ENCODE measurements at places on chromosomes 13 and 19.

DNA sequence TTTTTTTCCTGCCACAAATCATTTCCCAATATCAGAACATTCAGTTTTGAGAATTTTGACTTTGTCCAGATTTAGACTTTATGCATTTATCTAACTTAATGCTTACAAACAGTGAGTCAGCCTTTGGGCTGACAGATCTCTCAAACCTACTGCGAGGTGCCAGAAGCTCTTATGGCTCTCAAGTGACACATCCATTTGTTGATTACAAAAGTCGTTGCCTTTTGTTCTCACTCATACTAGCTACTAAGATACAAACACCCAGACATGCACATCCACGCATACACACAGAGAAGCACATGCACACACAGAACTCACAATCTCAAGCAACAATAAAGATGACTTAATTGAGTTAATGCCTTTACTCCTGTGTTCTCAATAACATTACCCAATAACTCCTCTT, 1147.5 kb downstream of the DIAPH3 start:
- no peak for DNase-seq

- no peak for DNase-seq
These were observed 468 bp downstream of the S1PR5 start for GRCh38 chr19:10516671-10517286.

DNA sequence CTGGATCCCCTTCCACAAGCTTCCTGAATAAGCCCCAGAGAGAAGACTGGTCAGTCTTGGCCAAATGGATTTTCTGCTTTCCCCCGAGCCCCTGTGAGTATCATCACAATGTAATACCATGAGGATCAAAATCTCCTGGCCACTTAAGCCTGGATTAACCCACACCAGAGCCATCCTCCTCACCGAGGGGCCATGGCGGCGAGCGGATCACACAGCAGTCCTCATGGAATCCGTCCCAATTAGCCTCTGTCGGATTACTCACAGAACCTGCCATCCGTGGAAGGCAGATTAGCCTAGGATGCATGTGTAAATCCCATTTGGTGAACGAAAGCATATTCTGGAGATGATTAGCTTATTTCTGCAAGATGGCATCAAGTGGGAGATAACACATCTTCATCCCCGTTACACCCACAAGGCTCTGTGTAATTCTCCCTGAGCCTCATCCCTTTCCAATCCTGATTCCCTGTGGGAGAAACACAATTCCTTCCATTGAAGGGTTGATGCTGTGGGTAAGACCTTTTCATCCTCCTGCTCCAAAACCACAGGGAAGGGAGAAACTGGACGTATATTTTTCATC, 42.5 kb downstream of the GNG7 start:
- DNase-seq = no peak

GRCh38 chr13:27905650-27906049, 14.2 kb upstream of the PDX1 start:
- DNase-seq = no peak

- DNase-seq = no peak
These were observed 26.9 kb upstream of the CYP2A7 start for GRCh38 chr19:40908976-40909375.

- no peak for DNase-seq
These were observed 1218.6 kb downstream of the PCDH17 start for GRCh38 chr13:58850161-58850560.

- DNase-seq = no peak
These were observed 39.3 kb upstream of the GAS6 start for GRCh38 chr13:113902986-113903775.

- DNase-seq = no peak
These were observed 16.8 kb downstream of the FLT1 start for GRCh38 chr13:28478127-28478526.

- no peak for DNase-seq
These were observed 406.8 kb downstream of the KLF5 start for GRCh38 chr13:73465617-73465971.

DNA sequence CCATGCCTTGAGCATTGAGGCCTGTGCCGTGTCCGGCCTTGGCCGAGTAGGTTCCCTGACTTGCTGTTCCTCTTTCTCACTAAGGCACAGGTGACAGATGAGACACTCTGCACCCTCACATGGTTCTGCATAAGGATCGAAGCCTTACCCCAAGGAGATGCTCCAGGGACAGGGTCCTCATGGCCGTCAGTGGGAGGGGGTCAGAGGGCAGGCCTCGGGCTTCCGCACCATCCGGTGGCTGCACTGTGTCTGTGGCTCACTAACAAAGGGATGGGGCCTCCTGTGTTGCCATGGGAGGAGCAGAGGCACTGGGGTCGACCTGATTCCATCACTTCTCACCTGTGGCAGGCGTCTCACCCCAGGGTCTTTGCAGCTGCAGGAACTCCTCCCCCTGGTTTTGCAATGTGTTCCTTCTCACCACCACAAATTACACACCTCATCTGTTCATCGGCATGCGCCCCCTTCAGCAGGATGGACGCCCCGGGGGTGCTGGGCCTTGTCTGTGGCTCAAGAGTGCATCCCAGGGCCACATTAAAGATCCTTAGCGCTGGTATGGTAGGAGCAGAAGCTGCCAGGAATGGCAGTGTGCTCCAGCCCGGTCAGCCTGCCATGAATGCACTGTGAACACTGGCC, 113.3 kb upstream of the SOX1 start:
- DNase-seq = no peak

DNA sequence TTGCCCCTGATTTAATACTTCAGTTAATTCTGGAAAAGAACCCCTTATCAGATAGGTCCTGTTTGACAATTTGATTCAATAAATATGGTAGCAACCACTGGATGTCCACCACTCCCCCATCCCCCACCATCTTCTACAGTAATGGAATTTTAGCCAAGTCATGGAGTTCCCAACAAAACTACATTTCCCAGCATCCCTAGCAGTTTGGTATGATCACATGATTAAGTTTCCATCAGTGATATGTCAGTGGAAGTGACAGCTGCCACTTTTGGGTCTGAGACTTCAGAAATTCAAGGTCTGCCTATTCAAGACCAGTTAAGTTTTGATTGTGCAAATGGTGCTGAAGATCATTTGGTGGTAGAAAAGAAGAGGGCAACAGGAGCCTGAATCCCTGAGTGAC, 85.5 kb downstream of the CACNA1A start:
- DNase-seq = no peak

GRCh38 chr13:59340581-59340980, 823.1 kb downstream of the DIAPH3 start:
- DNase-seq = no peak

DNA sequence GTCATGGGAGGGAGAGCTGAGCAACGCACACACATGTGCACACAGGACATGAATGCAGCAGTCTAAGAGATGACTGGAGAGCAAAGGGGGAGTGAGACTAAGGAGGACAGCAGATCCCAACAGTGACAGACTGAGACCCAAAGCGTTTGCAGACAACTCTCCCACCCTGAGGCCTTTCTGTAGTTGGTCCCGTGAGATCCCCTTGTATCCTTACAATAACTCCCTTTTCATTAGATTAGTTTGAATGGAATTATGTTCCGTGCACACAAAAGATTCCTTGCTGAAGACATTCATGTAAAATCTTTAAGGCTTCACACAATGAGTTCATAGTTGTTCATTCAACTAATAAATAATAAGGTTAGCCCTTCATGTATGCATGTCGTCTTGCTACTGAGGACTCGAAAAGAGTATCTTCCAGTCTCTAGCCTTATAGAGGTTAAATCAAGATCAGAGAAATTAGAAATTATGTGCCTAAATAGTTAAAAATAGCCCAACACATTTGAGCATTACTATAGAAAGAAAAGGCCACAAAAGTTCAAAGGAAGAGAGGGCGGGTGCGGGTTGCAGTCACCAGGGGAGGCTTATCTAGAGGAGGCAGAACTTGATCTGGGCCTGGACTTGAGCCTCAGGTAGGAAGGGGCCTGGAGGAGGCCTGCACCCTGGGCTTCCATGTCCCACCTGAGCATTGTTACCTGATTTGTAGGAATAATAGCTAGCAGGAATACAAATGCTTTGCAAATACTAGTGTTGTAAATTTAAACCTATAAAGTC, 3.1 kb upstream of the GTF3A start:
- no peak for DNase-seq

DNA sequence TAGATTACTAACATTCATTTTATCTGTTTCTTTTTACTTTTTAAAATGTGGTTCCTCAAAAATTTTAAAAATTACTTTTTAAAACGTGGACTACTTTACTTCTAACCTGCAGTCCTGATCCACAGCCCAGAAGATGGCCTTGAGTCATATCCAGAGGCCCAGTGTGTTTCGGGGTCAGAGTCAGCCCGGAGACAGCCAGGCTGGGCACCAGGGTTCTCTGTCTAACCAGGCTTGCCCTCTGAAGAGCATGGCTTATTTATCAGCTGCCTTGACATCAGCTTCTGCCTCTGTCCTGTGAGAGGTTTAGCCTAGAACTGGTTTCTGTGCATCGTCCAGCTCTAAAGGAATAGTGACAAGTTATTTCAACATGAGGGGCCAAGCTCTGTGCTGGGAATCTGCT, 332.0 kb downstream of the FGF9 start:
- DNase-seq = no peak

DNA sequence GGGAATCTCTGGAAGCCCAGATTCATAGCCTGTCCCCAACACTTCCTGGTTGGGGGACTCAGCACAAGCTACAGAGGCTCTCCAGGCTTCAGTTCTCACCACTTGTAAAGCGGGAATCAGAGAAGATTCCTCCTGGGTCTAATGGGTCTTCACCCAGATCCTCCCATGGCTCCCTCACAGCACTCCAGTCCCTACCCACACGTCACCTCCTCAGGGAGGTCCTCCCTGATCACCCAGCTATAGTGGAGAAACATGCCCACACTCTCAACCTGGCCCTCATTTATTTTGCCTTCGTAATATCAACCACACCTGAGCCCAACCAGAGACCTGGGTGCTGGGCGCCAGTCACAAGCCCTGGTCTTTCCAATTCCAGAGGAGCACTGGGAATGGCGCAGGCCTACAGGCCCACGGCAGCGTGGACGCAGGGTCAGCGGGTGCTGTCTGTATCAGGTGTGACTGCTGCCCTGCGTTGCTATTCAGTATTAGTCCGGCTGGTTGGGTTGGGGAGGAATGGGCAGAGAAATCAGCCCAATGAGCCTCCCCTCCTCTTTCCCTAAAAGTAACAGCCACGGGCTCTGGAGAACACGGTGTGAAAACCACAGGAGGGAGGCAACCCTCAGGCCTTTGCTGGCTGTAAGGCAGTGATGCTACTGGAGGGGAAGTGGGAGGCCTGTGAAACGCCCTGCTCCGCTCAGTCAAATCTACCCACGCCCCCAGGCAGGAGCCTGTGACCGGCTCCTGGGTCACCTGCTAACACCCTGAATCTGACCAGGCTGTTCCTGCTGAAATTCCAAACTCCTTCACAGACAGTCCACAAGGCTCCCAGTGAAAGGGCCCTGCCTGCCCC, 5.2 kb downstream of the AKT2 start:
- DNase-seq = no peak

DNA sequence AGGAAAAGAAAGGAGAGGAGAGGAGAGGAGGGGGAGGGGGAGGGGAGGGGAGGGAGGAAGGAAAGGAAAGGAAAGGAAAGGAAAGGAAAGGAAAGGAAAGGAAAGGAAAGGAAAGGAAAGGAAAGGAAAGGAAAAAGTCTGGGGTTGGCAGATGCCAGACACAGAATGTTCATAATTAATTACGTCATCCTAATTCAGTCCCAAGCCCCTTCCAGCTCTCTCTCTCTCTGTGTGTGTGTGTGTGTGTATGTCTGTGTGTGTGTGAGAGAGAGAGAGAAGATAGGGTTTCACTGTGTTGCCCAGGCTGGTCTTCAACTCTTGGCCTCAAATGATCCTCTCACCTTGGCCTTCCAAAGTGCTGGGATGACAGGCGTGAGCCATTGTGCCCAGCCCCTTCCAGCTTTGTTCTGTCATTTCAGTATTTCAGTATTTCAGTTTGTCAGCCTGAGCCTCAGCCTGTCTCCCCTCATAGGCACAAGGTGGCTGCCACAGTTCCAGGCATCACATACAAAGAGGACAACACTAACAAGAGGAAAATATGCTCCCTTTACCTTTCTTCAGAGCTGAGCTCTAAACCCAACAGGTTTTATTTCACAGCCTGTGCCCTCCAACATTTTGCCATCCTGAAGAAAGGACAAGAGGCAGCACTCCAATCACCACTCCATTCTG, 14.6 kb downstream of the IFNL3 start:
- no peak for DNase-seq

DNA sequence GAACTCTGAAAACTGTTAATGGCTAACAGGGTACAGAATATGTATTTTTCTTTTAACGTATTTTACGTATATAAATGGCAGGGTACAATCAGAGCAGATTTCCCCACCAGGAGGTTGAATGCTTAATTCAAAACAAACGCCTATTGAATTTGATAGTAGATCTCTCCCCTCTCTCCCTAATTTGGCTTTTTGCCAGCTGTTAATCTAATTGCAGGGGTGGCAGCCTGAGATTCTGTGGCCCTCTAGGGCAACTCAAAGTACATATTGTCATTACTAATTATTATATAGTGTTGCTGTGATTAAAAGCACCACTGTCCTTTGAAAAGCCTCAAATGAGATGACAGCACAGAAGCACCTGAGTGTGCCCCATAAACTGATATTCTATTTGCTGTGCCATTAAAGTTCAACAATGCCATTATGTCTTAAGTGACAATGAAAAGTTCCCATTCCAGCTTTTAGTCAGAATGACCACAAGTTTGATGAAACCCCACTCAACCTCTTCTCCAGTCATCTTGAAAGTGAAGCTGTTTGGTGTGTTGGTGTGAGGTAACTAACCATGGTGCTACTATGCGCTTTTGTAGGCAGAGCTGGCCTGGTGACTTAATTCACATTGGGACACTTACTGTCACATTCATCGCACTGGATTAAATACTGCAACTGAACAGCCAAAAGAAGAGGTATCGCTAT, 351.4 kb downstream of the KCNRG start:
- peak; percentile 79 for DNase-seq

DNA sequence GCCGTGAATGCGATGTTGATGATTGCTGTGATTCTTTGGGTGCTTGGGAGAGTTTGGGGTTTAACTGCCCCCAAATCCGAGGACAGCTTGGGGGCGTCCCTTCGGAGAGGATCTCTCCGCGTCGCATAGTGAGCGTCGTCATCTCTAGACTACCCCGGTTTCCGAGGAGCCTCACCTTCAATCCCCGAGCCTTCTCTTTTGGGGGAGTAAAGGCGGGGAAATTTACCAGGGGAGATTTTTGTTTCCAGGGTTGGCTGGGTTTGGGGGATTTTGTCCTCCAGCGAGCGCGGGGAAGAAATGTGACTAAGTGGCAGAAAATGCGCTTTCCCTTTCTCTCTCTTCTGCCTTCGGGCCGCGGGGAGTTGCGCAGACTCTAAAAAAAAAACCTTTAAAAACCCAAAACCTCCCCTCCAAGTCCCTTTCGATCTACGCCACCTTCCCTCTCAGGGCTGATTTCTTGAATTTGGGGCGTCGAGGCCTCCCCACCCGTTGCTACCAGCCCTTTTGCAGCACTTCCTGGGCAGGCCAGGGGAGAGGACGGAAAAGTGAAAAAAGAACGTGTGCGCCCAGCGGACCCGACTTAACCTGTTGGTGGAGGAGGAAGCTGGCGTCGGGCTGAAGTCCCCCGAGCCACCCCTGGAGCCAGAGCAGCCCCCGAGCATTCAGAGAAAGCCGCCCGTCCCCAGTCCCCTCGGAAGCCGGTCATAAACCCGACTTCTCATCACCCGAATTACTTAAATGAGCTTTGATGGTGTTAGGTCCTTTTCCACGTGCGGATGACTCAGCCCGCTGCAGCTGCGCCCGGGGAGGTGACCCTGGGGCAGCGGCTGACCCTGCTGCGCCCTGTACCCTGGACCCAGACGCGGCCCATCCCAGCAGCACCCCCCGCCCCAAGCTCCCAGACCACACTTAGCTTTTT, 17.7 kb downstream of the NFIX start:
- no peak for DNase-seq

Data from GM12878 (cell line).